T-helper 22 cell (primary cell): ENCODE measurements at places on chromosomes 6 and 20.

GRCh38 chr20:43095034-43095433 is 94.7 kb downstream of the PTPRT start:
- no peak for DNase-seq

DNA sequence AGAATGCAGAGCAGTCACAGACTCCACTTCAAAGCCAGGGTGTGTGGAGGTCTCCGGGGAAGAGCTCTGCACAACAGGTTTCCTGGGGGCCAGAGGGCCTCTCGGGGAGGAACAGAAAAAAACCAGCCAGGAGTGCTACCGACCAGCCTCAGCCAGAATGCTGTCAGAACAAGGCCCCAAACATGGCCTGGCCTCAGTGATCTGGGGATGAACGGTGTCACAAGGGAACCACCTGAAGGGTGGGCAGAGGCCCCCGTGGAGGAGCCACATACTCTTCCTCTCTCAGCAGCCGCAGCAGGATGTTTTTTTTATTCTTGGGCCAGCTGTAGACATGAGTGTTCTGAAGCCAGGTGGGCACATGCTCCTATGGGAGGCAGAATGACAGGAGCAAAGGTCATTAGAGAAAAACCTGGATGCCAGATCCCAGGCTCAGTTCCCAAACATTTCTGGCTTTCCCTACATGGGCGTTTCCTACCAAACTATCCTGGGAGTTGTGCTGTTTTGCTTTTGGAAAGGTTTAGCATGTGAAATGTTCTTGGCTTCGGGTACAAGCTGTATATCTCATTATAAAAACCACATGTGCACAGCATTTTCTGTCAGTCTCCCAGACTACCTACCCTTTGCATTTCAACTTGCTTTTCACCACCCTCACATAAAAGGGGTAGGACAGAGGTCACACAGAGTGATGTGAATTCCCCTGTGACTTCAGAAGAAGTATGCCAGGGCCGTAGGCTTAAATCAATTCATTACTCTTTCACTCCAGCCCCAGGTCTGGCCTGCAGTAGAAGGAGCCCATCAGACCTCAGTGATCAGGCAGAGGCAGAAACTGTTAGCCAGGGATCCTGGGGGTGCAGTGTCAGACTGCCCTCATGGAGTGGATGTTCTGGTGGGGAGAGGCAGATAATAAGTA is 46.2 kb downstream of the TRAF3IP2 start:
- DNase-seq, result no peak

GRCh38 chr6:5108068-5108467 is 22.9 kb downstream of the PPP1R3G start:
- DNase-seq, result no peak

- DNase-seq, result no peak
These were observed 33.1 kb upstream of the SMLR1 start for GRCh38 chr6:130794010-130794697.

DNA sequence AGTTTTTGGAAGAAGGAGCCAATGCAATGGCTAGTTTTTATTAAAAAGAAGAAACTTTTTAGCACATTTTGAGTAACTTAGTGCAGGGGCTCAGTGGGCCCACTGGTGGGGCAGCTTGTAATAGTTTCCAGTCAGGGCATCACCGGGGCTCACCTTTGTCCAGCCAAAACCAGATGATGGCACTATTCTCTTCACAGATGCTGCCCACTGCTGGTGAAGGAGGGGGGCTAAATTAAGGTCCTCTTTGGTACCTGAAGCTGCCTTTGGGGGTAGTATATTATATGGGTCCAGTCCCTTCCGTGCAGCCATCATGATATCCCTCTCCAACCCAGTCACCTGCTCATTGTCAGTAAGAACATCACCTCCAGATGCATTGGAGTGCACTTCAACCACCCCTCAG is 182.9 kb downstream of the PDE7B start:
- DNase-seq, result no peak

DNA sequence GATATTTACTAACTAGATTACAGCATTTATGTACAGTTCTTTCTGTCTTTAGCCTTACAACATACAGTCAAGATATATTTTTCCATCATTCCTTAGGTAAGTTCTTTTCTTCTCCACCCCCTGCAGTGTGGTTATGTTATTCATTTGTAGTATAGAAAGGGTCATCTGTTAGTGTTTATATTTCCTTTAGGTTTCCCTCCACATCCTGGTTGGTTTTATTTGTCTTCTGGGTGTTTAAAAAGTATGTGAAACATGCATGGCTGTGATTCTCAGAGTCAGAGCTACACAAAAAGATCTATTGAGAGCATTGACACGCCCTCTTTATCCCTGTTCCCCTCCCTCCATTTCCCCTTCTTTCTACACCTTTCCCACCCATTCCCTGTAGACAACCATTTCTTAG is 20.1 kb downstream of the DHX35 start:
- DNase-seq, result no peak

DNA sequence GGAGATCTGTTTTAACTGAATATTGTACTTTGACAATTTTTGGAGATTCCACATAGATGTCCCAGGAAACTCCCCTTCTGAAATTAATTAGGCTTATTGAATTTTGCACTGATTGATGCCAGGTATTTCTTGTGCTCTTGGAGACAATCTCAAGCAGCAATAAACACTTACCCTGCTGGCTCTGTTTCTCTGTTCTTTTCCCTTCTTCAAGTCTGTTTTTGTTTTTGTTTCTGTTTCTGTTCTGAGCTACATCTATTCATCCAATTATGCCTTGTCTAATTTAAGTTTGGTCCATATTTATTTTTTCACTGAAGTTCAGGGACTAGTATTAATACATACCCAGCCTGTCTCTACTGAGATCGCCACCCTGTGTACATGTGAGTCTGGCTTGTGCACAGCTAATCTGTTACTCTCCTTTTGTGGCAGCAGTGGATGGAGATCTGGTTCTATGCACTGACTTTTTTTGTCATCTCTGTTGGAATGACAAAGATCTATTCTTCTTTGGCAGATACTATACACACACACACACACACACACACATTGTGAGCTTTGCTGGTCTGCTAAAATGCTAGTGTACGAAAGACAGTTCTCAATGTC is 51.9 kb downstream of the IL22RA2 start:
- DNase-seq, result no peak

GRCh38 chr6:93575495-93576267 is 156.3 kb upstream of the EPHA7 start:
- no peak for DNase-seq
